Thoracic aorta (tissue), 2 donors: ENCODE measurements at places on chromosomes 11 and 22. TPM values are rescaled to one million over a fixed set of nuclear protein-coding genes. Genes with fewer than 3 reads are reported as not detected.
A peak's percentile ranks its signal among the peaks of the same experiment; 100 is the strongest.

GRCh38 chr11:109527496-109527895, 105.5 kb downstream of the C11orf87 start:
- no peak overlapping the region for H3K27ac ChIP-seq
- H3K4me1 ChIP-seq: no peaks in the 10 kb centered on the region
- DNase-seq: no peak
- H3K36me3 ChIP-seq: no peaks in the 10 kb centered on the region

The FOSL1 gene
- total RNA-seq: 143 TPM

DNA sequence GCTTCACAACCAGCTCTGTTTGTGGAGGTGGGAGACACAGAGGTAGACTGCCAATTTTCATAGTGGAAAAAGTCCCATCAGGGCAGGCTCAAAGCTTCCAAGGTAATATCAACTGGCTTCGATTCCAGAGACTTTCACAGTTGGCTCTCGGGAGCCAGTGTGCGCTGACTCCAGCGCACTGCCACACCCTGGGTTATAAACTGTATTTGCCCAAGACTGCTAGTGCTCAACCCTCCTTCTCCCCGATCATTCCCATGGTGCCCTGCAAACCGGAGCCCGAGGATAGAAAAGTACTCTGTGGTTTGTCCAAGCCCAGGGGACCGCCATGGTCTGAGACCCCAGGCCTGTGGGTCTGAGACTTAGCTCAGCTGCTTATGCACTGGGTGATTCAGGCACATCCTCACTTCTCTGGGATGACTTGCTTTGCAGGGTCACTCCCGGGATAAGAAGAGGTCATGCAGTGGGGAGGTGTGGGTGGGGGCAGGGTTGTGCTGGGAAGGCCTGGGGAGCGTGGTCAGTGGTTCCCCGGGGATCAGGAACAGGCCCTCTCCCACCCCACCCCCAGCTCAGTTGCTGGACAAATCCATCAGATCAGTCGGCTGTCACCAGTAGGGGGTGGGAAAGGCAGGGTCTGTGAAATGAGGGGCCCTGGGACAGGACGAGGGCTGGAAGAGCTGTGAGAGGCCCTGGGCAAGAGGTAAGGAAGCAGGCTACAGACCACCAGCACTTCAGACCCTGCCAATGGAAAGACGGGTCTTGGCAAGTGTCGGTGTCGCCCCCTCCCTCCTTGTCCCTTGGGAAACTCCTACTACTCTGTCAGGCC, 26.7 kb upstream of the PICK1 start:
- H3K27ac ChIP-seq: no peak overlapping the region
- H3K4me3 ChIP-seq: no peak overlapping the region
- peaks cover 15% of the 10 kb centered on the region for H3K4me1 ChIP-seq

The PANX3 gene
- not detected for total RNA-seq

DNA sequence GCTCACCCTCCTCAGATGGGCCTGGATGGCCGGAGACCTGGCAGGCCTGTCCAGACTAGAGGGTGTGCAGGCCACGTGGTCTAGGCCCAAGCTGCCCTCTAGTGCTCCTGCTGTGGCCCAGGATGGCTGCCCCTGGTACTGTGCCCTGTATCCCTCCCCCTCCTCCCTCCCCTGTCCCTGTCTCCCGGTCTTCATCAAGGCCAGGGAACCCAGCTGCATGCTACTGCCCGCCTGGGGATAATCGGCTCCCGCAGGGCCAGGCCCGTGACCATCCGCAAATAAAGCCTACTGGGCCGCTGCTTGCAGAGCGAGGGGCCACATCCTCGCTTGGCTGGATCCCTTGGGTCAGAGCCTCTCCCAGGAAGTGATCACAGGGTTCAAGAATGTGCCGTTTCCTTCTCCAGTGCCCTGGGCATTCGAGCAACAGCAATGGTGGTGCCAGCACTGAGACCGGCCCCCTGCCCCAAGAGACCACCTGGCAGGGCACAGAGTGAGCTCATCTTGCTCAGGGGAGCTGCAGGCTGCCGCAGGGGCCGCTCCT, 51.1 kb downstream of the WNT7B start:
- no peak for DNase-seq
- H3K27me3 ChIP-seq: no peaks in the 10 kb centered on the region
- H3K4me3 ChIP-seq: no peak overlapping the region
- H3K4me1 ChIP-seq: no peaks in the 10 kb centered on the region
- H3K27ac ChIP-seq: no peak overlapping the region

The DNAJB7 gene
- total RNA-seq: not detected

The SULT4A1 gene
- not detected for total RNA-seq

DNA sequence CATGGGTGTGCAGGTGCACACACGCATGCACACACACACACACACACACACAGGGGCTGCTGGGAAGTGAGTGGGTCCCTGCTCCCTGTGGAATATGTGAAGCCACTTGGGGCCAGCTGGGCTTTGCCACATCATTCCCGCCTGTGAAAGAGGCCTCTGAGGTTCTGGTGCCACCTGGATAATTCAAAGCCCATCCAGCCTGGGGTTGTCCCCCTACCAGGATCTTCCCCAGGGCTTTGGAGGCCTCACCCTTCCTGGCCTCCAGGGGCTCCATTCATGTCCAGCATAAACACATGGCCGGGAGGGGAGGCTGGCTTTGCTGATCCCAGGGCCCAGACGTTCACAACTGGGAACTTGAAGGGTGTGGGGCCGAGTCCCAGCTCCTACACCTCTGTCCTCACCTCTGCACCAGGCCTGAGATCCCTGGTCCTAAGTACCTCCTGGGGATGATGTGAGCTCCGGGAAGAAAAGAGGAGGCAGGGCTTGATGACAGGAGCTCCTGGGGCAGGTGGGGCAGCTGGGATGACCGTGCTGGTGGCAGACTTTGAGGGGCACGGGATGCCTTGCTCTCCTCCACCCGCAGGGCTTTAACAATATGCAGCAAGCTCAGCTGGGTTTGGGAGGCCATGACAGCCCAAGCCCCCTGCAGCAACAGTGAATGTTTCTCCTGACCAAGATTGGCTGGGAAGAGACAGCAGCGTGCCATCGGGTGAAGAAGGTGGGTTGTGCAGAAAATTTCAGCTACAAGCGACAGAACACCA, 14.2 kb downstream of the LINC01488 start:
- DNase-seq: no peak
- H3K4me3 ChIP-seq: no peak overlapping the region
- no peaks in the 10 kb centered on the region for H3K36me3 ChIP-seq
- no peak overlapping the region for H3K27ac ChIP-seq

DNA sequence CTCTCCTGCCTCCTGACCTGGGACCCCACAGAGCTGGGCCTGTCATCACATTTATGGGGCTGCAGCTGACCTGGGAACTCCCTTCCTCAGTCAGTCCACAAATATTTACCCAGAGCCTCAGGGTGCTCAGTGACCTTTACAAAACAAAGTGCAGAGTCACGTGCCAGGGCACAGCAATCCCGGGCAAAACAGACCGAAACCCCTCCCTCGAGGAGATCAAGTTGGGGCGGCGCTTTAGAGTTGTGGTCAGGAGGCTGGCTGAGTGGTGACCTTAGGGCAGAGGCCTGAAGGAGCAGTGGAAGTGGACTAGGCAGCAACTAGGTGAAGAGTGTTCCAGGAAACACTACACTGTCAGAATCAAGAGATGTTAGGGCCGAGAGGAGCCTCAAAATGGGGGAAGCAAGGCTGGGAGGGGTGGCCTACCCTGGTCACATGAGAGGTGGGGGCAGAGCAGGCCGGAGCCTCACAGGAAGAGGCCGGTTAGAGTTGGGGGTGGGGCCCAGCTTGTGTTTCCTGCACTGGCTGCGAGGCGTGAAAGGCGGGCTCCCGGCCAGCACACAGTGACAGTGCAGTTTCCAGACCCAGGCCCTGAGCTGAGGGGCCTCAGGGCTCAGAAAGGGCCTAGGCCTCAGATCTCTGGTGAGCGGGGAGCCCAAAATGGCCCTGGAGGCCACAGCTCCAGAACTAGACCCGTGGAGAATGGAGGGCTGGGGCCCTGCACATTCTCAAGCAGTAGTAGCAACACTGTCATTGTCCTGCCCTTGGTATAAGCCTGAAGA, 3.7 kb upstream of the NEAT1 start:
- H3K4me1 ChIP-seq: peaks cover 52% of the 10 kb centered on the region
- peak overlapping the region; percentile 94 for H3K4me3 ChIP-seq
- DNase-seq: peak; percentile 91
- no peaks in the 10 kb centered on the region for H3K27me3 ChIP-seq
- H3K27ac ChIP-seq: peak overlapping the region; percentile 100
- H3K36me3 ChIP-seq: no peaks in the 10 kb centered on the region

DNA sequence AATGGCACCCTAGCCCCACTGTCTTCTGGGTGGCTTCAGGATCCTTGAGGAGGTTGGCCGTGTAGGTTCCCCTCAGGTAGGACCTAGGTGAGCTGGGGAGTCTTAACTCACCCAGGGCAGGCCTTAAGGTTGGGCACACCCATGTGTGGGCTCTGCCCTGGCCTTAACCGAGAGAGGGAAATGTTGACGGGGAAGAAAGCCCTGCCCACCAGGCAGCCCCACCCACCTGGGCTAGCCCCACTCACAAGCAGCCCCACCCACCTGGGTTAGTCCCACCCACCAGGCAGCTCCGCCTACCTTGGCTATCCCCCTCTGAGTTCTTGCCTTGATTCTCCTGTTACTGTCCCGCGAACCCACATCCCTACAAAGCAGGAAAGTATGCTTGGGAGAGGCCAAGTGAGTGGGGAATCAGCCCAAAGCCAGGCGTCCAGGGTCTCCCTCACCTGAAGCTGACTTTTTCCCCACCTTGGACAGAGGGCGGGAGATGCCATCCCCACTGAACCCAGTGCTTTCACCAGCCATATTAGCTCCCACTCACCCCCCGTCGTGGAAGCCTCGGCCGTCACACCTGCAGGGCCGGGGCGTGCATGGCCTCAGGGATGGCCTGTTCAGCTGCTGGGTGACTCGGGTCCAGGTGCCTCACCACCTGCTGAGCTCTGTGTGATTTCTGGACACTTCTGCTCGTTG, at the start of gene MYEOV:
Gene MYEOV, plus strand, starts transcription at position 337 of the 687 bp plus-strand sequence. CDS start 1,200 bp downstream, outside the sequence.
- peaks cover 30% of the 10 kb centered on the region for H3K4me1 ChIP-seq
- DNase-seq: no peak
- no peaks in the 10 kb centered on the region for H3K36me3 ChIP-seq
- H3K27ac ChIP-seq: no peak within 1 kb of the TSS
- H3K4me3 ChIP-seq: no peak within 1 kb of the TSS
- no peaks in the 10 kb centered on the region for H3K27me3 ChIP-seq

The MS4A15 gene
- total RNA-seq: not detected

The SDHAF2 gene
- total RNA-seq: 52.6 TPM

DNA sequence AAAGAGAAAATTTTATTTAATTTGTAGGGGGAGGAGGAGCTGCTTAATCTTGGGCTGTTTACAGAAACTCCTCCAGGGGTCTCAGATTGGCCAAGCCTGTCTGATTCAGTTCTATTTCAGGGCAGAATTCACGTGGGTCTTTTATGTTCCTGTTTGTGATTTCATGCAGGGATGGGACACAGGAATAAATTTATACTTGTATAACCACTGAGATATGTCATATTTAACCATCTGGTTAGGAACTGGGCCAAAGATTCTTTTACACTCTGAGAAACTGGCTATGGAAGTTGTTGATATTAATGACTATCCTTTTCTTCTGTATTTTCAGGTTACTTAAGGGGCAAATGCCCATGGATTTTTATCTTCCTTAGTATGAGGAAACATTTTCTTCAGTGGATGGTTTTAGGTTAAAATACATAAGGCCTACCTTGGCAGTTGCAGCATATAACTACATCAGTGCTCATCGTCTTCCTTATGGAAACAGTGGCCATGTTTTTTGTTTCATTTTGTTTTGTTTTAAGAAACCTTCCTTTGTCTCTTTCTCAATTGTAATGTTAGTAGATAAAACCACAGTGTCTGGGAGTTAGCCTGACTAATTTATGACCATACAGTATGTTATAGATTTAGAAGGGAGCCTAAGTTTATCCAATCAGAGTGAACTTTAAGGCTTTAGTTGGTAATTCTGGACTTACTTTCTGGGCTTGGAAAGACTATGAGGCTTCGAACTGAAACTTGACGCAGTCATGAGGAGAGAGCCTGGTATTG, 132.4 kb upstream of the ANO3 start:
- H3K4me1 ChIP-seq: no peaks in the 10 kb centered on the region
- no peak for DNase-seq
- no peaks in the 10 kb centered on the region for H3K36me3 ChIP-seq
- no peak overlapping the region for H3K27ac ChIP-seq
- no peak overlapping the region for H3K4me3 ChIP-seq

DNA sequence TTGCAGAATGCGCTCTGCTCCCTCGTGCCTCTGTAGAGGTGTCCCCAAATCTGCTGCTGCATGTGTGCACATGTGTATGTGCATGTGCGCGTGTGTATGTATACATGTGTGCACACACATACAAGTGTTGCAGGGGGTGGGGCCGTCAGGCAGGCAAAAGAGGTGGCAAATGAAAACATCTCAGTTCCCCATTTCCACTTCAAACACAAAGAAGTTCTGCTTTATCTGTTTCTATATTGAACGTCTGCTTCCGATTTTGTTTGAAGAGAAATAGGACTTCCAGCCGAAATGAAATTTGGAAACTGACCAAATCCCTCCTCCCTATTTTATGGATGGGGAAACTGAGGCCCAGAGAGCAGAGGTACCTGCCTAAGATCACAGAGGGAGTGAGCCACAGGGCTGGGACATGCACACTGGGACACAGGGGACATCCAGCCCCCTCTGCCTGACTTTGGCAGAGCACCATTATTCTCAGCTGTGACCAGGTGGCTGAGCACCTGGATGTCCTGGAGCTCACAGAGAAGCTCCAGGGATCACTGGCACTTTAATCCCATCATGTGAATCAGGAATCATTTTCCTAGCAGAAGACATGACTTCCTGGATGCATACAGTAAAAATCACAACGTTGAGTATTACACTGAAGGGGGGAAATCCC, 41.2 kb upstream of the ALX4 start:
- DNase-seq: no peak
- H3K4me3 ChIP-seq: no peak overlapping the region
- no peaks in the 10 kb centered on the region for H3K4me1 ChIP-seq

DNA sequence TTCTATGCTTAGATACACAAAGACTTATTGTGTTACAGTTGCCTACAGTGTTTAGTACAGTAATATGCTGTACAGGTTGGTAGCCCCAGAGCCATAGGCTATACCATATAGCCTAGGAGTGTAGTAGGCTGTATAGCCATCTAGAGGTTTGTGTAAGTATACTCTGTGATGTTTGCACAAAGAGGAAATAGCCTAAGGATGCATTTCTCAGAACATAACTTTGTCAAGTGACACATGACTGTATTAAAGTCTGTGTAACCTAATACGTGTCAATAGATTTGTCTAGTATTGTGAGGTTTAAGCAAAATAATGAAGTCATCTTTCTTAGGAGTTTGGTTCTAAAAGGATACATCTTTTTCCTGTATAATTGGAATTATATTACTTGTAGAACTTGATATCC, 5.5 kb downstream of the ZC3H12C start:
- H3K27me3 ChIP-seq: no peaks in the 10 kb centered on the region
- H3K36me3 ChIP-seq: no peaks in the 10 kb centered on the region
- DNase-seq: no peak
- no peak overlapping the region for H3K27ac ChIP-seq
- peaks cover 23% of the 10 kb centered on the region for H3K4me1 ChIP-seq

DNA sequence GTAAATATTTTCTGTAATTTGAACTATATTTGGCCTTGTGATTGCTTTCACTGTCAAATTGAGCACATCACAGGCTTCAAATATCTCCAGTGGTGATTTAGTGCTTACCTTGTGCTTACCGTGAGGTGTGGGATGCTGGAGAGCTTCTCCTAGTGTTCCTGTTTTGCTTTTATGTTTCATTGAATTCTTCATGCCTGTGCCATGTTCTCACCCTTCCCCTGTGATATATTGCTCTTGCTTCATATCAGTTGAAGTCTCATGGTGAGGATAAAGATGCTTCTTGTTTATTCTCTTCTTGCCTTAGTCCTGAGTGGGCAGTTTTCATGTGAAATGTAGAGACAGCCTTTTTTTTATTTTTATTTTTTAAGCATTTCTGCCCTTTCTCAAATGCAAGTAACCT, 198.0 kb upstream of the PDGFD start:
- H3K4me1 ChIP-seq: no peaks in the 10 kb centered on the region
- H3K27me3 ChIP-seq: no peaks in the 10 kb centered on the region
- no peak for DNase-seq
- no peak overlapping the region for H3K4me3 ChIP-seq
- no peak overlapping the region for H3K27ac ChIP-seq
- no peaks in the 10 kb centered on the region for H3K36me3 ChIP-seq
